ENCODE measurements at places on chromosomes 2 and 18.

- no peaks in the 10 kb centered on the region for H3K4me1 ChIP-seq
- no peak overlapping the region for H3K27ac ChIP-seq
- H3K4me3 ChIP-seq, result no peak overlapping the region
- no peaks in the 10 kb centered on the region for H3K36me3 ChIP-seq
- H3K27me3 ChIP-seq, result peaks cover 7% of the 10 kb centered on the region
These were observed 175.3 kb downstream of the INHBB start for GRCh38 chr2:120520929-120521912.

DNA sequence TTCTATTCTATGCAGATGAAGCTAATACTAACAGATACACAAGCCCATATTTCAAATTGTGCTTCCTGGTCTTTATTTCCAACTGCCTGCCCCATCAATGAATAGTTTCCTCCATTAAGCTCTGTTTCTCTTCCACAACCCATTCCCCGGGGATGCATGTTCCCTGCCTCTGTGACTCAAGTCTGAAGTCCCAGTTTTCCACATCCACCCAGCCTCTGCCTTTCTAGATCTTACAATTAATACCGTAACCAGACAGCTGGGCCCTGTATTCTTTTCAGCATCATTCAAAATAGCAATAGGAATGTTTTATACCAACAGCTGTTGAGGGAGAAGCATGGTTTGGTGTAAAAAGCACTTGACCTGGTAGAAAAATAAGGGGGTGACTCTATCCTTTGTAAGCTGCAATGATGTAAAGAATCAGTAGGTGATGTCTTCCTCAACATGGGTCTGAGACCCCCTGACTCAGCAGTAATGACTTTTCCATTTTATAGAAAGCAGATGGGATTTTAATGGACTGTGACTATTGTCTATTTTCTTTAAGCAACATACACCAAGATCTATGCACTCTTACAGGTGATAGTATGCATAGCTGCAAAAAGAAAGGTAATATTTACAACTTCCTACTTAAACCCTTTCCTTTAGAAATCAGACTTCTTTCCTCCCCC is 46.1 kb upstream of the DAPL1 start:
- no peak for DNase-seq
- no peaks in the 10 kb centered on the region for H3K4me1 ChIP-seq
- no peaks in the 10 kb centered on the region for H3K36me3 ChIP-seq
- no peaks in the 10 kb centered on the region for H3K27me3 ChIP-seq

DNA sequence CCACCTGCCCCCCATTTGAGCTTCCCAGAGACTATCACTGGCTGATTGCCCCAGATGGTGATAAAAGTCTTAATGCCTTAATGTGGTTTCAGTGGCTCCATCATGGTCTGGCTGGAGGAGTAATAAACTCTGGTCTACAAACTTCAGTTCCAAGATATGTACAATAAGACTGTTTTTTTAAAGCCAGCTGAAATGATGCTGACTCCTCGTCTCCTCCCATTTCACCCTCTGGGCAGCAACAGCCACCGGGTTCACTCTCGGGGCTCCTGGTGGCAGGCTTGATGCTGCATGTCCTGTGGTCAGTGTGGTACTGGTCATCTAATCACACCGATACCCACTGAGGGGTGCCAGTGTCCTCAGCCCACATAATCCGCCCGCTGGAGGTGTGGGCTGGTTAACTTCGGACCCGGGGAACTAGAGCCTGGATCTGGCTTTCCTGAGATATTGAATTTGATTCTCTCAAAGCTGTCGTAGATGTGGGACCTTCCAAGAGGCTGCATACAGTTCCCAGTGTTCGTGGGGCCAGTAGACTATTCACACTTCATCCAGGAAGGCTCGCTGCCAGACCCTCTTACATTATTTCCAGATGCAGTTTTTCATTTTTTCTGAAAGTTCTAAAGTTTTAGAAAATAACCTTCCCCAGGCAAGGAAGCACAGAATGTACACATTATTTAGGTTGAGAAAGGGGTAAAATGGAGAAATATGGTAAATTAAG is 95.3 kb downstream of the GALR1 start:
- peaks cover 3% of the 10 kb centered on the region for H3K27me3 ChIP-seq
- H3K27ac ChIP-seq, result no peak overlapping the region
- DNase-seq, result no peak
- H3K4me1 ChIP-seq, result no peaks in the 10 kb centered on the region
- H3K36me3 ChIP-seq, result no peaks in the 10 kb centered on the region

- H3K4me1 ChIP-seq, result no peaks in the 10 kb centered on the region
- no peak overlapping the region for H3K27ac ChIP-seq
- no peak for DNase-seq
- peaks cover 2% of the 10 kb centered on the region for H3K27me3 ChIP-seq
These were observed 130.9 kb downstream of the EXOC6B start for GRCh38 chr2:72694715-72695496.

DNA sequence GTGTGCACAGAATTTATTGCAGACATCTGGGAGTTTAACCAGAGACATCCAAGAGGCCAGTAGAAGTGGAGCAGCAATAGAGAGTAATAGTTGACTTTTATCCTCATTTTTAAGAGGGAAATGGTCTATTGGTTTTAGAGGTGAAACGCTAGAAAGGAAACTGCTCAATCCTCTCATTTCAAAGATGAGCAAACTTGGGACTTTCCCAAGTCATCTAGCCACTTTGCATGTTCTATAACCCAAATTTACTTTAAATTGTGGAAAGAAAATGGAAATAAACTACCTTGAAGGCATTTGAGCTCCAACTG is 601.7 kb downstream of the ARHGAP15 start:
- H3K27me3 ChIP-seq, result no peaks in the 10 kb centered on the region
- no peak overlapping the region for H3K4me3 ChIP-seq
- H3K4me1 ChIP-seq, result peaks cover 19% of the 10 kb centered on the region
- no peak overlapping the region for H3K27ac ChIP-seq
- no peak for DNase-seq

GRCh38 chr2:41079011-41079410 is 627.1 kb upstream of the SLC8A1 start:
- H3K4me3 ChIP-seq, result no peak overlapping the region
- no peaks in the 10 kb centered on the region for H3K36me3 ChIP-seq
- H3K4me1 ChIP-seq, result no peaks in the 10 kb centered on the region
- DNase-seq, result no peak

GRCh38 chr2:120684289-120685065 is 51.2 kb upstream of the GLI2 start:
- H3K27me3 ChIP-seq, result peaks cover 7% of the 10 kb centered on the region
- no peaks in the 10 kb centered on the region for H3K4me1 ChIP-seq
- no peak overlapping the region for H3K4me3 ChIP-seq
- no peaks in the 10 kb centered on the region for H3K36me3 ChIP-seq
- DNase-seq, result no peak

DNA sequence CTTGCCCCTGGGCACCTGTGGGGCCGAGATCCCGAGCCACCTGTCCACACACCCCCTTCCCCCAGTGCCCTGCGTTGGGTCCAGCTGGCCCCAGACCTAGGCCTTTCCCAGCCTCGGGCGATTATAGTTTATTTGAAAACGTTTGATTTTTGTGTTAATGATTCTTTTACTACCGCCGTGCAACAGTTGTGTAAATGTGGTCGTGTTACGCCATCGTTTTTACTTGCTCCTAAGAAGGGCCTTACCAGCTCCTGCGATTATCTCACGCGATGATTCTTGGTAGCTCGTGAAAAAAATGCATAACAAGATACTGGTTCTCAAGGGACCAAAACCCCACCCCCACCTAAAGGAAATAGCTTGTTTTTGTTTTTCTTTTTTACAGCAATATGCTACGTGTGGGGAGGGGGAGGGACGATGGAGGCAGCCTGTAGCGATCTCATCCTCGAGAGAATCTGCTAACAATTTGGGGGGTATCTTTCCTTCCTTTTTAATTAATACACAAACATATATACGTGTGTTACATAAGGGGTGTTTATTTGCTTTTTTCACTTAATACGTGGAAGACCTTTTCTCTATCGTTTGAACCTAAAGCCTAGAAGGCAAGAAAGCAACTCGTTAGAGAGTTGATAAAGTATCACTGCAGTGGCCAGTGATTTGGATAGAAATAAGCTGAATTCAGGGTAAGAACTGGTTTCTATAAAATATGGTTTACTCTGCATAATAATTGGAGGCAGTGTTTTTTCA is 1.0 kb downstream of the ZDBF2 start:
- peak overlapping the region; percentile 87 for H3K4me3 ChIP-seq
- H3K27ac ChIP-seq, result peak overlapping the region; percentile 65
- H3K4me1 ChIP-seq, result peaks cover 16% of the 10 kb centered on the region
- DNase-seq, result no peak
- no peaks in the 10 kb centered on the region for H3K36me3 ChIP-seq
- H3K27me3 ChIP-seq, result peaks cover 14% of the 10 kb centered on the region

GRCh38 chr2:217409949-217410680 is 550.3 kb upstream of the TNP1 start:
- DNase-seq, result no peak
- H3K27me3 ChIP-seq, result peaks cover 3% of the 10 kb centered on the region
- no peaks in the 10 kb centered on the region for H3K4me1 ChIP-seq
- no peaks in the 10 kb centered on the region for H3K36me3 ChIP-seq

DNA sequence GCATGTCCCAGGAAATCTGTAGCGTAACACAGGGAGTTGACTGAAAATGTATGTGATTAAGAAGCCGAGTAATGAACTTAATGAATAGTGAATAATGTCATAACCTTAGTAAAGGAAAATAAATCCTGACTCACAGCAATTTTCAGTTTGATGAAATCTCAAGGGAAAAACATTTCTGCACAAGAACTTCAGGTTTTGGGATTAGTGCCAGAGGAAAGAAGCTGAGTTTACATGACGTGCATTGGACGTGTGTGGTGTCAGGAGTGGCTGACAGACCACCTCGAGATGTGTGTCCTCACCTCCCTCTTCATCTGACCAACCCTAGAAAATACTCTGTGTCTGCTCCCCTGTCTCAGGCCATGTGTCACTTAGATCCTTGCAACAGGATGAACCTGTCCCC is 39.1 kb downstream of the VWA3B start:
- DNase-seq, result no peak
- no peak overlapping the region for H3K4me3 ChIP-seq
- H3K27ac ChIP-seq, result no peak overlapping the region
- no peaks in the 10 kb centered on the region for H3K4me1 ChIP-seq
- no peaks in the 10 kb centered on the region for H3K36me3 ChIP-seq

GRCh38 chr2:62653582-62654422 is 51.7 kb upstream of the EHBP1 start:
- no peaks in the 10 kb centered on the region for H3K4me1 ChIP-seq
- peaks cover 3% of the 10 kb centered on the region for H3K27me3 ChIP-seq
- DNase-seq, result no peak
- H3K4me3 ChIP-seq, result no peak overlapping the region
- H3K27ac ChIP-seq, result no peak overlapping the region
- H3K36me3 ChIP-seq, result no peaks in the 10 kb centered on the region

DNA sequence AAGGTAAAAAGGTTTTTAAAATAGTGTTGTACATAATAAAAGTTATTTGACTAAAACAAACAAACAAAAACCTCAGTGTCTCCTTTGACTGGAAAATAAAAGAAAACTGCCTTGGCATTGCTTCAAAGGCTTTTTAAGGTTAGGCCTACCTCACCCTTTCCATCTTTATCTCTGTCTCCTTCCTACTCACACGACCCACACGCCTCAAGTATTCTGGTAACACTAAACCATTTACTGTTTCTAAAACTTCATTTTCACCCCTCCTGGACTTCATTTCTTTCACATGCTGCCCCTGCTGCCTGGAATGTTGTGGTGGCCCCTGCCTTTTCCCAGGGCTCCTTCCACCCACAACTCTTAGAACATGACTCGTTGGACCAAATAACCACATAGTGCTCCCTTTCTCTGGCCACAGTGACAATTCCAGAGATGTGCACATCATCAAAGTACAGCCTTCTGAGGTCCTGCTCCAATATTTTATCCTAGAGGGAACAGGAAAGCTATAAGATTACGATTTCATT is 54.0 kb downstream of the ERBB4 start:
- H3K4me3 ChIP-seq, result no peak overlapping the region
- no peaks in the 10 kb centered on the region for H3K4me1 ChIP-seq
- no peaks in the 10 kb centered on the region for H3K36me3 ChIP-seq
- H3K27ac ChIP-seq, result no peak overlapping the region

DNA sequence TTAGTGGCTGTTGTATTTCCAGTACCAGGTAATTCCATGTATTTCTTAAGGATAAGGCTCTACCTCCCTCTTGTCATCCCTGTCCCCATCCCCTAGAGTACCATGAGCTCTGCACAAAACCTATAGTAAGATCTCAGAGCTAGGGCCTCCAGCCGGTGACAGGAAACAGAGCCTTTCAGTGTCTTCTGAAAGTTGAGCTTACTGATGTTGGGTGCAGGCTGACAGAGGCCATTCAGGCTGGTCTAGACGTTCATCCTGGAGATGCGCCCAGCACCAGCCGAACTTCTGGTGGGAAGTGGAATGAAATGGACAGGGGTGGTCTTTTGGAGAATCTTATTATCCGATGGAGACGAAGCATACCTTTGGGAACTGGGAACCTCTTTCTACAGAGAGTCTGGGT is 16.7 kb upstream of the LYPD6B start:
- DNase-seq, result no peak
- H3K4me1 ChIP-seq, result no peaks in the 10 kb centered on the region

GRCh38 chr18:26487437-26487836 is 60.9 kb downstream of the KCTD1 start:
- H3K27me3 ChIP-seq, result peaks cover 1% of the 10 kb centered on the region
- no peak overlapping the region for H3K4me3 ChIP-seq

GRCh38 chr2:19507137-19507536 is 148.7 kb upstream of the OSR1 start:
- H3K4me3 ChIP-seq, result no peak overlapping the region
- no peaks in the 10 kb centered on the region for H3K36me3 ChIP-seq
- no peaks in the 10 kb centered on the region for H3K4me1 ChIP-seq
- H3K27me3 ChIP-seq, result no peaks in the 10 kb centered on the region
- no peak overlapping the region for H3K27ac ChIP-seq

DNA sequence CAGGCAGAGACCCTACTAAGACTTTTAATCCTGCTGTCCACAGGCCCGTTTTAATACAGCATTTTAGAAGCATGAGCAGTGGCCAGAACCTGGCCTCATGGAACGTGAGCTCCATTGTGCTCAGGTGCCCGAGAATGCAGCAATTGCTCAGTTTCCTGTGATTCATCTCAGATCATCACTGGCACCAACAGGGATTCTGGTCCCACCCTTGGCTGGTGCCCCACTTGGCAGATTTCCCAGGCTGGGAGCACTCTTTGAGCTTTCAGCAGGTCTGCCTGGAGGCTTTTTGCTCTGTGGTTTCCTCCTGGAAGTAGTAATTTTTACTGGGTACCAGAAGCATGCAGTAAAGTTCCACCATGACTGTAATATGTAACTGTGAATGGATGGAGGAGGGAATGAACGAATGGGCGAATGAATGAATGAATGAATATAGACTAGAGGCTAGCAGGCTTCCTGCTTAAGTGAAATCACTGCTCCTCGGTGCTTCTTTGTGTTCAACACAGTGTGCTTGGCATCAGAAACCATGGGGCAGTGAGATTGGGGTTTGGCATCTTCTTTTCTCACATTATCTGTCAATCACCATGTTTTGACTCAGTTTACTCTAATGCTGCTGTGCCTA is 312.9 kb downstream of the PRKCE start:
- no peaks in the 10 kb centered on the region for H3K36me3 ChIP-seq
- DNase-seq, result no peak
- H3K4me1 ChIP-seq, result peaks cover 11% of the 10 kb centered on the region
- H3K27me3 ChIP-seq, result no peaks in the 10 kb centered on the region
- no peak overlapping the region for H3K4me3 ChIP-seq
- H3K27ac ChIP-seq, result no peak overlapping the region

Measured in immature natural killer cell (primary cell).